ENCODE measurements at places on chromosomes 12 and 14.

- H3K4me1 ChIP-seq: peaks cover 57% of the 10 kb centered on the region
- peaks cover 41% of the 10 kb centered on the region for H3K36me3 ChIP-seq
- no peaks in the 10 kb centered on the region for H3K27me3 ChIP-seq
These were observed 221 bp downstream of the MARCHF9 start for GRCh38 chr12:57755194-57755453.

DNA sequence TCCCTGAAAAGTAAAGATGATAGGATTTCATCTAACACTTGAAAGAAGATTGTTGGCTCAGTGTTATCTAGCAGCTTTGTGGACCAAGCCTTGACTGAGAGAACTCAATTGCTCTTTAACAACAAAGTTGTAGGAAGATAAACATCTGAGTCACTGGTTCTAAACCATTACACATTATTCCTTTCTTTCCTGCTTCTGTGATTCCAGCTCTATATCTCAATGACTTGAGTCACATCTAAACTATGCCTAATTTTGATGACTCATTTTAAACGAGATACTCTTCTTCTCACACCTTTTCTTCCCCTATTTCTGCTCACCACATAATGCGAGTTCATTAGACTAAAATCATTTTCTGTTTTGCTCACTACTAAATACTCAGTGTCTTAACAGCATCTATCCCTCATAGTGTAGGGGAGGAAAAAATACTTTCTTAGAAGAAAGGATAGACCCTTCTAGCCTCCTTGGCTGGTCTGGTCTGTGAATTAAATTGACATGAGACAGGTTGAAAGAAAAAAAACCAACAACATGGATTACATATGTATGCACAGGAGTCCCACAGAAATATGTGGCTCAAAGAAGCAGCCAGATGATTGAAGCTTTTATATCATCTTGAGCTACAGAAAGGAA is 201.4 kb downstream of the C12orf50 start:
- H3K4me3 ChIP-seq: no peak overlapping the region
- DNase-seq: no peak
- no peaks in the 10 kb centered on the region for H3K27me3 ChIP-seq
- H3K4me1 ChIP-seq: no peaks in the 10 kb centered on the region
- H3K36me3 ChIP-seq: no peaks in the 10 kb centered on the region
- no peak overlapping the region for H3K27ac ChIP-seq

- no peak for DNase-seq
- no peak overlapping the region for H3K4me3 ChIP-seq
- no peak overlapping the region for H3K27ac ChIP-seq
These were observed 58.2 kb downstream of the CRACR2A start for GRCh38 chr12:3694673-3695072.

DNA sequence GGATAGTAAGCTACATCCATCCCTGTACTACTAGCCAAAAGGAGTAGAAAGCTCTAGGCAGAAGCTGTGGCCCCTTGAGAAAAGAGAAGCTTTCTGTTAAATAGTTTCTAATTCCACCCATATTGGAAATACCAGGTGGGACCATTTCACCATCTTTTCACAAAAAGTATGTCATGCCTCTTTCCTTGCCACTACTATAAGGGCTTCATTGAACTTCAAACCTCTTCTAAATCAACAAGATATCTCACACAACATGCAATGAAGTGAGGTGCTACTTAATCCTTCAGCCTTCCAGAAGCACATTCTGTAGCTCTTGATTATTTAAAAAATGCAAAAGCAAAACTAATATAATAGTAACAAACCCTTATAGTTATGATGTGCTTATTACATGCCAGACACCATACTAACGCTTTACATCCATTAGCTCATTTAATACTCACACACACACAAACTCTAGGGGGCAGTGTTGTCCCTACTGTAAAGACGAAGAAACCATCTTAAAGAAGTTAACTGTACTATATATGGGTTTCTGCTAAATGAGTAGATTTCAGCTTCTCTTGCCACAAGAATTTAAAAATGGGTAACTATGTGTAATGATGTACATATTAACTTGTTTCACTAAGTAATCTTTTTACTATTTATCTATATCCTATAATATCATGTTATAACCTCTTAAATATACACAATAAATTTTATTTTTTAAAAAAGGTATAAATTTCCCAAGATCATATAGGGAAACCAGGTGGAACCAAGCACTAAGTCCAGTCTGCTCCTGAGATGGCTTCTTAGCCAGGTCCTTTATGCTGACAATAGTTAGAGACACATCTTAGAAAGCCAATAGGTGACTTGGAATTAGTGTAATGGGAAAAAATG is 124.4 kb downstream of the RPS29 start:
- H3K27me3 ChIP-seq: peaks cover 16% of the 10 kb centered on the region
- no peaks in the 10 kb centered on the region for H3K4me1 ChIP-seq
- DNase-seq: peak; percentile 88
- no peak overlapping the region for H3K4me3 ChIP-seq
- no peak overlapping the region for H3K27ac ChIP-seq
- no peaks in the 10 kb centered on the region for H3K36me3 ChIP-seq
